Mesenteric fat pad (tissue), 1 donor: ENCODE measurements at places on chromosomes 3 and 15. TPM values are rescaled to one million over a fixed set of nuclear protein-coding genes. Genes with fewer than 3 reads are reported as not detected.

The AMT gene
- total RNA-seq: 1.2 TPM

The SUCNR1 gene
- total RNA-seq: 1.8 TPM

The TMEM212 gene
- not detected for total RNA-seq

The MINAR1 gene
- total RNA-seq: 0.45 TPM

The GHRL gene
- 2.1 TPM for total RNA-seq

The LEKR1 gene
- total RNA-seq: 1.2 TPM

The DPH3 gene
- 40.3 TPM for total RNA-seq

The ABHD6 gene
- total RNA-seq: 22.3 TPM

The GAP43 gene
- not detected for total RNA-seq

The RBPMS2 gene
- 24.5 TPM for total RNA-seq
